Activated T-helper 1 cell treated with Interleukin-2 at 50 U/mL for 16 hours (primary cell): ENCODE measurements at places on chromosomes 7 and 10.

GRCh38 chr10:28566458-28567015, 33.6 kb downstream of the WAC start:
- DNase-seq, result no peak

GRCh38 chr10:60282771-60283353, 106.8 kb downstream of the ANK3 start:
- DNase-seq, result no peak

- DNase-seq, result no peak
These were observed 824 bp upstream of the TACR2 start for GRCh38 chr10:69417542-69417941.

- no peak for DNase-seq
These were observed 1.6 kb downstream of the PPP3CB start for GRCh38 chr10:73494213-73494612.

DNA sequence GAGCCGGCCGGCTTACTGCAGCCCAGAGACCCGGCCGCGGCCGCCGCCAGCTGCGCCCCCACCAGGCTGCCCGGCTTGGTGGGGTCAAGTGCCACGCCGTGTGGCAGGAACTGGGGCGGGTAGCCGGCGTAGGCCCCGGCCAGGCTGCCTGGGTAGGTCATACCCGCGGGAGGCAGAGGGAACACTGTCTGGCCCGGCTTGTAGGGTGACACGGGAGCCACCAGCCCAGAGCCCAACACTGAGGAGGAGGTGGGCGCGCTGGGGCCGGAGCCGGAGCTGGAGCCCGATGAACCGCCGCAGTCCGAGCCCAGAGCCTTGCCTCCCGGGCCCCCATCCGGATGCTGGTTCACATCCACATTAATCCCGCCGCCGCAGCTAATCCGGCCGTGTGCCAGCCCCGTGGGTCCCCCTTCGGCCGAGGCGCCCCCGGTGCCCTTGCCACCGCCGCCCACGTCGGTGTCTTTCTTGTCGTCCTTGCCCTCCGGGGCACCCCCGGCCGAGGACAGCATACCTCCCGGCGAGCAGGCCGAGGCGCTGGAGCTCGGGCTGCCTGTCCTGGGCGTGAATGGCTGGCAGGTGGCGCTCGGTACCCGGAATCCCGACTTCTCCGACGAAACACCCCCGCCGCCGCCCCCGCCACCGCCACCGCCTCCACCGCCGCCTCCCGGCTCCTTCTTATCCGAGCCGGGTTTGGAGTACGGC, 2.0 kb downstream of the ZNF503 start:
- no peak for DNase-seq

DNA sequence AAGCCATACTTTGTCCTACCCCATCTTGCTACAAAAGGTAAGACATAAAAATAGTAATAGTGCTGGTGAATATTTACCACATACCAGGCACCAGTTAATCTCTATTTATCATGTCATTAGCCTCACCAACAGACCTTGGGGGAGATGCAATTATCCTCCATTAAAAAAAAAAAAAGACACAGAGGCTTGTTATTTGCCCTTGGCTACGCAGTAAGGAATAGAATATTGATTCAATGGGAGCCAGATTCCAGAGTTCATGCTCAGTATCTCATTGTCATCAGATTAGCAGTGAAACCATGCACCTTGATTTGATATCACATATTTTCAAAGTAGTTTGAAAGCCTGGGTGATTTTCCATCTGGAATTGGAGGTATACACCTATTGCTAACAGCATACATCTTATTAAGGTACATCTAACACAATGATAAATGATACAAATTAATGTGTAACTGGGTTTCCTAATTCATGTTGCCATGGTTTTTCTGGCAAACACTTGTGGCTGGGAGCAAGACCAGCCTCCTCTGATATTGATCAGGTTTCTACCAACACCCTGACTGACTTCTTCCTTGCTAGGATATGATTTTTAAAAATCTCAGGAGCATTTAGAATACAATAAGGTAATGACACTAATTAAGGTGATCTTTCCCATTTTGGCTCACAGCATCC, 67.1 kb upstream of the PRR15 start:
- DNase-seq, result no peak

GRCh38 chr7:32533276-32534029, 38.2 kb downstream of the AVL9 start:
- DNase-seq, result no peak

DNA sequence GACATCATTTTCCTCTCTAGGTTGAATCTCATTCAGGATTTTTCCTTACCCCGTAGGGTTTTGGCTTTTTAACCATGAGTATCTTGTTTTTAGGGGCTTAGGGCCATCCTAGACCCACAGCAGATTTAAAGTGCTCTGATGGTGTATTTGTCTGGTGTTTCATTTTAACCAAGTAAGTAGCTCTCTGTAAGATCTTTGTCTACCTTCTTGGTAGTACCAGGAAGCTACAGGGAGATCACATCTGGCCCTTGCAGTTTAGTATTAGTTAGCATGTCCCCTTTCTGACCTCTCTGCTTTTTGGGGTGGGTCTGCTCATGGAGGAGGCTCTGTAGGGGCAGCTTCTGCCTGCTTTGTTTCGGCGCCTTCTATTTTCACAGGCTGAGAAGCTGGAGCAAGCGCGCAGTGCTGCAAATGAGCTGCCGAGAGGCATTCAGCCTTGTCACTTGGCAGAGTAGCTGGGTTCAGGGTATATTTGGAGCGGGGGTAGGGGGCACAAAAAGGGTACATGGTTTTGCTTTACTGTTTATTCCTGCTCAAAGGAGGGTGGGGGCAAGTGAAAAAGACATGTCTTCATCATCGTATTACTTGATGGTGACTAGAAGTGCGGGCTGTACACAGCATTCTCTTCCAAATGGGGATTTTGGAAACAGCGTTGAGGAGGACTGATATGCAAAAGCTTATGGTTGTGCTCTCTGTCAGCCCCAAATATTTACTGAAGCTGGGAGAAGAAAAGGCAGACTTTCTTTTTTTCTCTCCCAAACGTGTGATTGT, 146.3 kb downstream of the CELF2 start:
- DNase-seq, result no peak

GRCh38 chr10:35890676-35891495, 248.8 kb upstream of the FZD8 start:
- DNase-seq, result no peak
